Activated CD8-positive, alpha-beta T cell treated with anti-CD3 and anti-CD28 coated beads for 36 hours (primary cell): ENCODE measurements at places on chromosomes 2 and 18. TPM values are rescaled to one million over a fixed set of nuclear protein-coding genes. Genes with fewer than 3 reads are reported as not detected.

Gene KCNG3
- total RNA-seq: 2.1 TPM

Gene RAD51AP2
- not detected for total RNA-seq

Gene SCYGR4
- total RNA-seq: not detected

Gene KLHL30
- total RNA-seq: not detected

Gene WNT10A
- 29.2 TPM for total RNA-seq

Gene MOGAT1
- total RNA-seq: not detected

Gene NRP2
- 0.63 TPM for total RNA-seq

Gene CLIP4
- total RNA-seq: 28.3 TPM

Gene RFTN2
- total RNA-seq: not detected

Gene KIF3C
- total RNA-seq: 3.8 TPM

Gene TRIM43
- total RNA-seq: not detected

- H3K27me3 ChIP-seq: no peaks in the 10 kb centered on the region
- no peak overlapping the region for H3K27ac ChIP-seq
- no peak overlapping the region for H3K4me3 ChIP-seq
Measured at GRCh38 chr2:223820549-223820948, 16.8 kb downstream of the AP1S3 start.

- H3K36me3 ChIP-seq: no peaks in the 10 kb centered on the region
- H3K27me3 ChIP-seq: no peaks in the 10 kb centered on the region
- DNase-seq: no peak
- H3K4me3 ChIP-seq: no peak overlapping the region
- H3K27ac ChIP-seq: no peak overlapping the region
Measured at GRCh38 chr2:203688798-203689197, 17.6 kb upstream of the CD28 start.

GRCh38 chr2:158266111-158266510 is 164.4 kb downstream of the UPP2 start:
- no peak overlapping the region for H3K27ac ChIP-seq
- no peaks in the 10 kb centered on the region for H3K36me3 ChIP-seq
- no peaks in the 10 kb centered on the region for H3K4me1 ChIP-seq

DNA sequence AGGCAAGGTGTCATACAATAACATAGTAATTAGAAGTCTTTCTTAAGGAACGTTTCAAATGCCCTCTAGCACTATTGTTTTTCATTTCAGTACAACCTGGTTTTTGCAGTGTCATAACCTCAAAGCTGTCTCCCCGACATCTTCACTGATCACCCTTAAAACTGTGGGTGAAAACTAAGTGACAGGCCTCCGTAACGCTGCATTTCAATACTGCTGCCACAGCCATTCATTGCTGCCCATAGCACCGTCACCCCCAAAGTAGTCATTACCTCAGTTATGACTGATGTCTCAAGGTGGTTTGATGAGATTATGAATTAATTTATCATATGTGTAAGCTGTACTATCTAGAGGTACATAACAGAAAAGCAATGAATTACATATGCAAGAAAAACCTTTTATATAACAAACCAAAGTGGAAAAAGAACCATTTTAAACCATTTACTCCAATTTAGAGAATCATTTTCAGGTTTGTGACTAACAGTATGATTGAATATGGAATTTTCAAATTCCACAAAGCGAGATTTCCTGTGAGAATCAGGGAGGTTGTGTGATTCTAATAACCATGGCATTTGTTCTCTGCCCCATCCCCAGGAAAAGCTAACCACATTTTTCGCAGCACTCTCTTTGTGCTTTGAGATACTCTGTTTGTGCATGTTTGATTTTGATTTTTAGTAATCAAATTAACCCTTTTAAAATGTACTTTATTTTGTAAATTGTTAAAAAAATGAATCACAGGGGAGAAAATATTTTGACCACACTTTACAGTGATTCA is 263.0 kb downstream of the PTGR3 start:
- no peak for DNase-seq
- H3K27me3 ChIP-seq: no peaks in the 10 kb centered on the region
- no peak overlapping the region for H3K4me3 ChIP-seq
- H3K36me3 ChIP-seq: peaks cover 1% of the 10 kb centered on the region

DNA sequence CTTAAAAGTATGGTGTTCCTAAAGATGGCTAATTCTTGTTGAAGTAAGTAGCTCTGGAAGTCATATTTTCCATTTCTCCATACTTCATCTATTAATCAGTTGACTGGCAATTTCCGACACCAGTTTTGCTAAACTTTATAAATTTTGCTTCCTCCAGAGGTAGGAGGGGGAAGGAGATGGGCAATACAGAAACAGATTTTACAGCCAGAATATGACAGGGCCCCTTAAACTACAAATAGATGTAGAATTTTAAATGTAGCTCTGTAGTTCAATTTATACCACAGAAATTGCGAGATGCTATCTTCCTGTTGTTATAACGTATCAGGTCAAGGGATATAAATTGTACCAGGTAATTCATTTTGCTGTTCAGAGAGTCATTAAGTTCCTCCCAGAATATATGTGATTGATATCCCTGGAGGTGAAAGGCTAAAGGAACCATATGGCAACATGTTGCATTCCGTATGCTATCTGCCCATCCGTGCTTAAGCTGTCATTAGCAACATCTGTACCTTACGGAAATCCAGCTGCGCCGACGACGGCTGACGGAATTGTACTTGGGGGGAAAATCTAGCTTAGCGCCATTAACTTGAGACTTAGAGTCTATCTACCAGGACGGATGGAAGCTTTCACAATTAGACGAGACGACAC is 8.4 kb upstream of the NR4A2 start:
- no peaks in the 10 kb centered on the region for H3K27me3 ChIP-seq
- peak overlapping the region; percentile 97 for H3K27ac ChIP-seq
- DNase-seq: peak; percentile 63
- peaks cover 2% of the 10 kb centered on the region for H3K36me3 ChIP-seq

GRCh38 chr2:223890721-223891120 is 53.3 kb upstream of the AP1S3 start:
- no peak overlapping the region for H3K4me3 ChIP-seq
- H3K27me3 ChIP-seq: no peaks in the 10 kb centered on the region
- DNase-seq: no peak
- peaks cover 40% of the 10 kb centered on the region for H3K36me3 ChIP-seq
- no peak overlapping the region for H3K27ac ChIP-seq

DNA sequence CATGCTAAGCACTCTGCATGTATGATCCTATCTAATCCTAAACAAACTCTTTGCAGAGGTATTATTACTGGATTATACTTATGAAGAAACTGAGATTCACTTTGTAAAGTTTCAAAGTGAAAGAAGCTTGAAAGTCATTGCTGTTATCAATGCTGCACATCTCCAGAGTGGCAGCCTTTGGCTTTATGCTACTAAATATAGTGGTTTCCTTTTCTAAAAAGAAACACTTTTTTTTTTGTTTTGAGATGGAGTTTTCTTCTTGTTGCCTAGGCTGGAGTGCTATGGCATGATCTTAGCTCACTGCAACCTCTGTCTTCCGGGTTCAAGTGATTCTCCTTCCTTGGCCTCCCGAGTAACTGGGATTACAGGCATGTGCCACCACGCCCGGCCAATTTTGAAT is 114.9 kb upstream of the RAB27B start:
- no peak overlapping the region for H3K4me3 ChIP-seq
- DNase-seq: peak; percentile 2
- H3K36me3 ChIP-seq: no peaks in the 10 kb centered on the region
- no peak overlapping the region for H3K27ac ChIP-seq

DNA sequence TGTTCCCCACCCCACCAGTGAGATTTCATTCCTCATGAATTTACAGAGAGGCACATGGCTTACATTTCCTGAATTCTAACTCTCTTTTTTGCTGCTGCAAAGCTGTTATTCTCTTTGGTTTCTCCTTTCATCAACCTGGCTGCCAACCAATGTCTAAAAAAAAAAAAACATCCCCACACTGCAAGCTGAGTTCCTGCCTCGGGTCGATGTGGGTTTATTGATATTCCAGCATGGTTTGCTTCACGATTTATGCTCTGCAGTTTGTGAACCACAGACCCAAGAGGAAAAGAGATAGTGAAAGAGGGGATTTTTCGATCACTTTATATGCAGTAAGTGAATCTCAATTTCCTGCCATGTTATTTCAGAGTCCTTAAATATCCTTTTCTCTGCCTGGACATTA is 363.6 kb downstream of the LPIN1 start:
- H3K36me3 ChIP-seq: no peaks in the 10 kb centered on the region
- no peak for DNase-seq
- H3K27ac ChIP-seq: peak overlapping the region; percentile 15
- H3K4me3 ChIP-seq: no peak overlapping the region
- H3K4me1 ChIP-seq: peaks cover 34% of the 10 kb centered on the region

DNA sequence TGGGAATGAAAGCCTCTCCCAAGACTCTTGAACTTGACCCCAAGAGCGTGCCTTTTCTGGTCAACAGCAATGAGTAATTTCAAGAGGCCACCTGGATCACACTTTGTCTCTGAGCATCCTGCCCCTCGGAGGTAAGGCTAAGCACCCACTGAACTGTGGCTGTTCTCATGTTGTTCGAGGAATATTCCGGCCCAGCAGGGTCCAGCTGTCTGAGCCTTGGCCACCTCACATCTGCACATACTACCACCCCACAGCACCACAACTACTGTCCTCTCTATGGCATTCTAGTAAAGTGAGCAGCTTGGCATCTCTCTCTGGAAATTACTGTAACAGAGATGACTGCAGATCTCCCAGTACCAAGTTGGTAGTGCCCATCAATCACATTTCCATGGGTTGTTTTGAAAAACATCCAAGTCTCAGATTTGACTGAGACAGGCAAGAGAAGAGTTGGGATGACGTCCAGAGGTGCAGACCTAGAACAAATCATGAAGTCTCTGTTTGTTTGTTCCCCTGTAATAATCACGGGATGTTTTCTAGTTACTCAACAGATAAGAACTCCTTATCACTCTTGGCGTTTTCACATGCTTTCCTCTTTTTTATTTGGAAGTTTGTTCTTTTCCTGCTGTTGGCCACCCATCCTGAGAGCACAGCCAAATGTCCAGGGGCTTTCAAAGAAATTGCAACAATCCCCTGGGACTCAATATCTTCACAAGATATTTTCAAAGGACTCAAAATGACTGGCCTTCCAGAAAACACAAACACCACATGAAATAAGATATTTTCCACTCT is 336.0 kb upstream of the TNP1 start:
- peaks cover 9% of the 10 kb centered on the region for H3K27me3 ChIP-seq
- no peak for DNase-seq
- no peaks in the 10 kb centered on the region for H3K4me1 ChIP-seq

DNA sequence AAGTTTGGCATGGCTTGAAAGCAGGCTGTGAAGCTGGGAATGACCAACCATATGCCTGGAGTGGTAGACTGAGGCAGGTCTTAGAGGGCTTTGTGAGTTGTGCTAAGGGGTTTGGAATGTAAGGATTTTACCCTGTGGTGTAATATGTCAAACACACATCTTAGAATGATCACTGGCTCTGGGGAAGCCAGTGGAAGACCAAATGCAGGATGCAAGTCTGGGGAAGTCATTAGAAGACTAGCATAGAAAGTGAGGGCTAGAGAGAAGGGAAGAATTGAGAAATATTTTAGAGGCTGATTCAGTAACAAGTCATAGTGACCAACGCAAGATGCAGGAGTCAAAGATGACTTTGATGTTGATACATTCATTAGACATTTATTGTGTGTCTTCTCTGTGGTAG is 3.5 kb upstream of the FHOD3 start:
- peaks cover 12% of the 10 kb centered on the region for H3K27me3 ChIP-seq
- no peak overlapping the region for H3K4me3 ChIP-seq
- H3K36me3 ChIP-seq: no peaks in the 10 kb centered on the region
- no peaks in the 10 kb centered on the region for H3K4me1 ChIP-seq

DNA sequence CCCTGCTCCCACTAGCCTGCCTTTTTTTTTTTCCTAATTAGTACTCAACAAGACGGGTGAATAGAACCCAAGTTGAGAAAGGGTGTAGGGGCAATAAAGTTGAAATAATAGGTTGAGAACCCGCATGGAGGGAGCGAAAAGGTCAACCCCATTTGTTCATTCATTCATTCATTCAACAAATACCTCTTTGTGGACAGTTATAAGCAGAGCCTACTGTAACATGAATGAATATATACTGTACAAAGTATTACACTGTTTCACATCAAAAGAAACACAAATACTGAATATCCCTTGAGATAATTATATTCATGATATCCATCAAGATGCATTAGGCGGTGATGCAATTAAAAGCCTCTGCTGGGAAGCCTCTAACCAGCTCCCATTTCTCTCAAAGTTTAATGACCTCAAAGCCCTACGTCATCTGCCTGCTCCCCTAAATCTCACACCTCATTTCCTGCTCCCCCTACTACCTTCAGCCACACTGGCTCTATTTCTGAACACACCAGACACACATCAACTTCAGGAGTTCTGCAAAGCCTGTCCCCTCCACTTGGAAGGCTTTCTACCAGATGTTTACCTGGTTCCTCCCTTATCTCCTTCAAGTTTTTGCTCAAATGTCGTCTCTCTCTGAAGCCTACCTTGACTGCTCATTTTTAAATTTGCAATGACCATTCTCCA is 1.4 kb upstream of the NBAS start:
- peaks cover 26% of the 10 kb centered on the region for H3K4me1 ChIP-seq
- peak overlapping the region; percentile 90 for H3K27ac ChIP-seq
- no peaks in the 10 kb centered on the region for H3K36me3 ChIP-seq
- peaks cover 1% of the 10 kb centered on the region for H3K27me3 ChIP-seq
- peak overlapping the region; percentile 92 for H3K4me3 ChIP-seq

GRCh38 chr2:230419181-230419580 is 3.2 kb downstream of the SP100 start:
- peaks cover 47% of the 10 kb centered on the region for H3K36me3 ChIP-seq
- H3K4me3 ChIP-seq: peak overlapping the region; percentile 87
- H3K4me1 ChIP-seq: peaks cover 62% of the 10 kb centered on the region
- no peak for DNase-seq

GRCh38 chr2:46922606-46923005 is 7.0 kb upstream of the MCFD2 start:
- H3K27ac ChIP-seq: peak overlapping the region; percentile 40
- H3K4me3 ChIP-seq: no peak overlapping the region
- no peaks in the 10 kb centered on the region for H3K27me3 ChIP-seq
- DNase-seq: no peak
- peaks cover 15% of the 10 kb centered on the region for H3K36me3 ChIP-seq
- H3K4me1 ChIP-seq: peaks cover 36% of the 10 kb centered on the region

DNA sequence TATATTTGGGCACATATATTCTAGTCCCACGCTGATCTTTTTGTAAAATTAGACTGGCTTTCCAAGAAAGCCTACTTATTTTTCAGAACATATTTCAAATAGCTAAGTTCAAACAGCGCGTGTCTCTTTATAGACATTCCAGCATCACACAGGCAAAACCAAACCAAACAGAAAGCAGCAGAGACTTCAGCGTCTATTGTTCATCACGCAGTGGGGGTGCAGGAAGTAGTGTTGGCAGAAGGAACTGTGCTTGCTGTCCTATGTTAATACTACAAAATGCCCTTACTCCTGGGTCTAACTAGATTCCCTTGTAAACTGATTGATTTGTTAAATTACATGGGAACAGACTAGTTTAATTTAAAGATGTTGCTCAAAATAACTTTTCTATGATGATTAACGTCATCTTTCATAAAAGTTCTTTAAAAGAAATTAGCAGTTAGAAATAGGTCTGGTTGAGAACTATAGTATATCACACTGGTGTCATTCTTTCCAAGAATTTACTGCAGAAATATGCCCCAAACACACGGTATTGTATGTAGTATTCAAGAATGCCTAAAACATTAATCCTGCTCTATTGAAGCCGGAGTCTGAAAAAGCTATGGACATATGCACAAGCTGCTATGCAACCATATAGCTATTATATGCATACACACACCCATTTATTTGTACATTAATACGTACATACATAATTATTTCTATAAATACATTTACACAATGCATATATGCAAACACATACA is 436.3 kb downstream of the CBLN2 start:
- H3K36me3 ChIP-seq: no peaks in the 10 kb centered on the region
- H3K27me3 ChIP-seq: no peaks in the 10 kb centered on the region
- DNase-seq: no peak
- H3K4me1 ChIP-seq: no peaks in the 10 kb centered on the region
- H3K27ac ChIP-seq: no peak overlapping the region

GRCh38 chr2:127508023-127508630 is 18.2 kb downstream of the IWS1 start:
- H3K36me3 ChIP-seq: peaks cover 46% of the 10 kb centered on the region
- DNase-seq: no peak
- H3K27me3 ChIP-seq: no peaks in the 10 kb centered on the region
- H3K4me3 ChIP-seq: no peak overlapping the region
- peaks cover 50% of the 10 kb centered on the region for H3K4me1 ChIP-seq
